NCI-H460 (cell line): ENCODE measurements at places on chromosomes 6 and 20. TPM values are rescaled to one million over a fixed set of nuclear protein-coding genes. Genes with fewer than 3 reads are reported as not detected.

- no peak for DNase-seq
Measured at GRCh38 chr20:8432435-8433148, 300.5 kb downstream of the PLCB1 start.

DNA sequence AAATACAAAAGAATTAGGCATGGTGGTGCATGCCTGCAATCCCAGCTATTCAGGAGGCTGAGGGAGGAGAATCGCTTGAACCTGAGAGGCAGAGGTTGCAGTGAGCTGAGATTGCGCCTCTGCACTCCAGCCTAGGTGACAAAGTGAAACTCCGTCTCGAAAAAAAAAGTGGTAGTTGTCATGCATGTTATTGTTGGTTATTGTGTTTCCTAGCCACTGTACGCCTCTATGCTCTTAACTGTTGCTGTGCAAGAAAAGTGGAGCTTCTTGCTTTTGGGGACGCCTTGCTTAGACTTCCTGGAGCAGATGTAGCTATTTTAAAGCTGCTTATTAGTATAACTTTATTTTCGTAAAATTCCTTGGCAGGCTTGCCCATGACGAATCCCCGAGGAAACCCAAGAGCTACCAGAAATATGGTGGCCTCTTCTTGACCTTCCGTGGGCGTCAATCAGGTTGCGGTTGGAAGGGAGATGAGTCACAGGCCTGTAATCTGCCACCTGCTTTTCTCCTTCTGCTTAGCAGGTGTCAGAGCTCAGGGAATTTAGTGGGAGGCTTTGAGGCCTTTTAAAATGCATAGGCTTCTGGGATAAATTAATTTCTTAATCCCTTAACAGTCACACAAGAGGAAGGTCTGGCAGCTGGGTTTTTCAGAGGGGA lies 17.3 kb downstream of the GABRR2 start:
- peak; percentile 66 for DNase-seq

DNA sequence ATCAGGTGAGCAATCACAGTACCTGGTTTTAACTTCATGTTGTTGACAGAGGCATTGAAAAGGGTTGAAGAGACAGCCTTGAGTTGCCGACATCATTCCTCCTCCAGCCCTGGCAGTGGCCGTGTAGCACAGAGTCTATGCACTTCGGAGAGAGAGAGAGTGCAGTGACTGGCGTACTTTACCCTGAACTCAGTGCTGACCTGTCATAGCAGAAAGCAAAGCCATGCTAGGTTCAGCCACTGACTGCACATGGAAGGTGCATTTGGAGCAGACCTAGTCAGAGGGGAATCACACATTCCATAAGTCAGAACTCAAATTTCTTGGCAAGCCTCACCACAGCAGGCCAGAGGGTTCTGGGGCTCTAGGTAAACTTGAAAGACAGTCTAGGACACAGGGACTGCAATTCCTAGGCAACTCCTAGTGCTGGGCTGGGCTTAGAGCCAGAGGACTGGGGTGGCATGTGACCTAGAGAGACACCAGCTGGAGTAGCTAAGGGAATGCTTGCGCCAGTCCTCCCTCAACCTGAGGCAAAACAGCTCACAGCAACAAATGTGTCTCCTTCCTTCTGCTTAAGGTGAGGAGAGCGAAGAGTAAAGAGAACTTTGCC lies 69.1 kb downstream of the ELOVL4 start:
- no peak for DNase-seq

- DNase-seq, result no peak
Measured at GRCh38 chr20:48008850-48009515, 223.7 kb upstream of the SULF2 start.

GRCh38 chr6:159174263-159174969 lies 5.2 kb downstream of the FNDC1 start:
- DNase-seq, result peak; percentile 45

GRCh38 chr6:1424306-1424927 lies 35.0 kb downstream of the FOXF2 start:
- peak; percentile 71 for DNase-seq

- no peak for DNase-seq
Measured at GRCh38 chr20:41234041-41234440, 83.5 kb downstream of the ZHX3 start.

DNA sequence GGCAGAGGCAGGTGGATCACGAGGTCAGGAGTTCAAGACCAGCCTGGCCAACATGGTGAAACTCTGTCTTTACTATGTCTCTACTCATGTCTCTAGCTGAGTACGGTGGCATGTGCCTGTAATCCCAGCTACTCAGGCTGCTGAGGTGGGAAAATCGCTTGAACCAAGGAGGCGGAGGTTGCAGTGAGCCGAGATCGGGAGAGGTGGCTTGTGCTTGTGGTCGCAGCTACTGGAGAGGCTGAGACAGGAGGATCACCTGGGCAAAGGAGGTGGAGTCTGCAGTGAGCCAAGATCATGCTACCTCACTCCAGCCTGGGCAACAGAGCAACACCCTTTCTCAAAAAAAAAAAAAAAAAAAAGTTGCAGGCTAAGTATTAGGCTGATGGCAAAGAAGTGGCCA lies 8.0 kb upstream of the WTAP start:
- no peak for DNase-seq

DNA sequence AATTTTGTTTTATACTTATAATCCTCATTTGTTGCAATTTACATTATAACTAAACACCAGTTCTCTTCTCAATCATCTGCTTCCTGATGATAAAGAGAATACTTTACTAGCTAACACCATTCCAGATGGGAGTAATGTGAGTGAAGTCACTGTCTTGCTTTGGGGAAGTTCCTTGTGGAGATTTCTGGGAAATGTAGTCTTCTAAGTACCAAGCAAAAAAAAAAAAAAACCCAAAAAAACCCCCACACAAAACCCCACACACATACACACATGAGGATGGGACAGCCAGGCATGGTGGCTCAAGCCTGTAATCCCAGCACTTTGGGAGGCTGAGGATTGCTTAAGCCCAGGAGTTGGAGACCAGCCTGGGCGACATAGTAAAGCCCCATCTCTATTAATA lies 2.2 kb upstream of the SNPH start:
- DNase-seq, result no peak

DNA sequence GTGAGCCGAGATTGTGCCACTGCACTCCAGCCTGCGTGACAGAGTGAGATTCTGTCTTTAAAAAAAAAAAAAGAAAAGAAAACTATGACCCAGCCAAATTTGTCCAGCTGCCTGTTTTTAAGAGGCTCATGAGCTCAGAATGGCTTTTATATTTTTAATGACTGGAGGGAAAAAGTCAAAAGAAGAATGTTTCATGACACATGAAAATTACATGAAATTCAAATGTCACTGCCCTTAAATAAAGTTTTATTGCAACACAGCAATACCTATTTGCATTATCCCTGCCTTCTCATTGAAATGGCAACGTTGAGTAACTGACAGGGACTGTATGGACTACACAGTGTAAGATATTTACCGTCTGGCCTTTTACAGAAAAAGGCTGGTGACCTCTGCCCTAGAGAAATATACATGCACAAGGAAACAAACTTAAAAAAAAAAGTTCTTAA lies 11.4 kb downstream of the SENP6 start:
- DNase-seq, result no peak

DNA sequence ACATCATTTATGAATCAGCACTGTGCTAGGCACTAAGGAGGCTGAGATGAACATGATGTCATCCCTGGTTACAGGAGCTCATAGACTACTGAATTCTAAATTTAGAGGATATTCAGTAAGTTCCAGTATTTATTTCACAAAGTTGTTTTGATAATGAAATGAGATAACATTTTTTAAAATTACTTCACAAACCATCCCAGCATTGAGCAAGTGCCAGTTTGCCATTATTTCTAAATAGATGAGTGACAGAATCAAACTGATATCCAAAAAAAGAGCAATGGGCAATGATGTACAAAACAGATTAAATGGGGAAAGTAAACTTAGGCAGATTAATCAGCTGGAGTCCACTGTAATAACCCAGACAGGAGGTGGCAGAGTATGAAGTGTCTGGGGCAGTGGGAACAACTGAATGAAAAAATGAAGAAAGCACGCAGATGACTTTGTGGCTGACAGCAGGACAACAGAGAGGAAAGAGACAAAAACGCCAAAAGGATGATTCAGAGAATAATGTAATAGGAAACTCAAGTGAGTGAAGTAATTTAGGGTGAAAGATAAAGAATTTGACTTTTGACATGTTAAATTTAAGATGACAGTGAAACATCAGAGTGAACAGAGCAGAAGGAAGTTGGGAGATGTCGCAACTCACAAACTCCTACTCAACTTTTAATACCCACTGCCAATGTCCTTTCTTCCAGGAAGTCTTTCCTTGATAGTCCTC lies 70.2 kb downstream of the RCAN2 start:
- DNase-seq, result no peak

DNA sequence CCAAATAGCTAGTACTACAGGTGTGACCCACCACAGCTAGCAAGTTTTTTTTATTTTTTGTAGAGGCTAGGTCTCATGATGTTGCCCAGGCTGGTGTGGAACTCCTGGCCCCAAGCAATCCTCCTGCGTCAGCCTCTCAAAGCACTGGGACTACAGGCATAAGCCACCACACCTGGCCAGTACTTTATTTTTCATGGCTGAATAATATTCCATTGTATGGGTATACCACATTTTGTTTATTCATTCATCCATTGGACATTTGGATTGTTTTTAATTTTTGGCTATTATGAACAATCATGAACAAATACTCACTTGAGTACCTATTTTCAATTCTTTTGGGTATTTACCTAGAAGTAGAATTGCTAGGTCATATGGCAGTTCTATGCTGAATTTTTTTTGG lies 7.0 kb upstream of the NXT1 start:
- DNase-seq, result no peak

GRCh38 chr20:14997791-14998190 lies 660.4 kb upstream of the FLRT3 start:
- DNase-seq, result peak; percentile 15

GRCh38 chr6:13355043-13355945 lies 27.0 kb upstream of the TBC1D7 start:
- no peak for DNase-seq

DNA sequence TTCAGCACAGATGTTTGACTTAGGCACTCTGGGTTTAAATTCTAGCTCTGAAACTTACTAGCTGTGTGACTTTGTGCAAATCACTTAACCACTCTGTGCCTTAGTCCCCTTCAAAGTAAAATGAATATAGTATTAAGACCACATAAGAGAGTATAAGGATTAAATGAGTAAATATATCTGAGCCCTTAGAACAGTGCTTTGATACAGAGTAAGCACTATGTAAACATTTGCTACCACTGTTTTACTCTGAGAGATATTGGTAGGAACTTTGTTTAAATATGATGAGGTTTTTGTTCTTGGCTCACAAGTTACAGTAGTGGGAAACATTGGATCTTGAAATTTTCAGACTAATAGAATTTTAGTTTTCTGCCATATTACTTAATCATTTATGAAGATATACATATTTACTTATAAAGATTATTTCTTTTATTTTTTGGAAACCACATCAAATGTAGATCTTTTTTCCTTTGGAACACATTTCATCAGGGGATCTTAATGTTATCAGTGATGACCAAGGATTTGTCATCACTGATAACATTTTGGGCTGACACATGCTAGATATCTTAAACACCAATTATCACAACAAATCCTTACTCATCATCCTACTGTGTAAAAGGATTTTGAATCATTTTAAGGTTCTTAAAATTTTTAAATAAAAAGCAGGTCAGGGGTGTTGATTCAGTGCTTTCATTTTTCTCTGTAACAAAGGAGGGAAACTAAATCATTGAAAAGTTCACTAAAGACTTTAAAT lies 226.2 kb downstream of the EYA4 start:
- DNase-seq, result no peak

- no peak for DNase-seq
Measured at GRCh38 chr6:23681743-23682142, 444.3 kb upstream of the NRSN1 start.

GRCh38 chr6:41814629-41815028 lies 27.1 kb downstream of the TOMM6 start:
- DNase-seq, result no peak

DNA sequence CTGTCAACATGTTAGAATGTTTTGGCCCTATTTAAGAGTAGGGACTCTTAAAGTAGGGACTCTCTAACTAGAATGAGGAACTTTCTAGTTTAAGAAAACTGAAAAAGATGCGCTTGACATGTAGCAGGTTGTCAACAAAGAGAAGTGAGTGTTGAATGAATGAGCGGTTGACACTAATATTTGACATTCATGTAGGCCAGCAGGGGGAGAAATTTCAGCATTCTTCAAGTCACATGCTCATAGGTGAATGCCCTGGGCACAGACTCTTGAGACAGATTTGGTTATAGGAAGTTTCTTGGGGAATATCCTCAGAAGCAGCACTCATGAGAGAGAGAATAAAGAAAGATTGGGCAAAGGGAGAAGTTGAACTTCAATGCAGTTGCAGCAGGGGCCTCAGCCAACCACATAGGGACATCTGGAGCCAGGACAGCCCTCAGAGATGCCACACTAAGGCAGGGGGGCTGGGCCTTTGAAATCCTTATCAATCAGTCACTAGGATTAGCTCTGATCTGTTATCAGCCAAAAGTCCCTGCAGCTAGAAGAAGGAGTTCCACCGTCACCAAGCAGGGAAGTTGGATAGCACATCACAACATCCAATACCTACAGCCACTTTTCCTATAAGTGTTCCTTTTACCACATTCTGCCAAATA lies 145.1 kb upstream of the FKBP1C start:
- peak; percentile 9 for DNase-seq

- no peak for DNase-seq
Measured at GRCh38 chr20:9440892-9441291, 73.5 kb upstream of the LAMP5 start.

DNA sequence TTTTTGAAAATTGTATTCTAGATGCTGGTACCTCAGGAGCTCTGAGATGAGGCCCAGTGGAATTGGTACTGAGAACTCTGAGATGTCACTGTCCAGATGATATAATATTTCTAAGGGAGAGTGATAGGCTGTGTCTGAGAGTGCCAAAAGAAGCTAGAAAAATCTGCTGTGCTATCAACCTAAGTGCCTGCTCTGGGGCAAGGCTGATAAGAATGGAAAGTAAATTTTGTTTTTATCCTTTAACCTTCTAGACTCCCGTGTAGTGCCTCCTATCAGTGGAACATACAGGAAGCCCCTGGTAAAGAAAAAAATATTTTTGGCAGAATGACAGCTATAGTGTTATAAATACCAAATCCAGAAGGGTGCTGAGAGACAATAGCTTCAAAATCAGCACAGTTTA lies 348.2 kb downstream of the TFAP2B start:
- no peak for DNase-seq

The OARD1 gene
- total RNA-seq, result 17.1 and 22.6 TPM in 2 replicates

The MAFB gene
- total RNA-seq, result 0.09 TPM in 1 of 2 replicates, not detected in the other

The CBLN4 gene
- total RNA-seq, result not detected in 2 replicates

The BHLHE23 gene
- not detected in 2 replicates for total RNA-seq

The CLPSL1 gene
- total RNA-seq, result not detected in 2 replicates

The EPB41L2 gene
- 4.7 and 7.3 TPM in 2 replicates for total RNA-seq

The MCHR2 gene
- total RNA-seq, result not detected in 2 replicates

The TRIM31 gene
- not detected in 2 replicates for total RNA-seq

The OTOR gene
- not detected in 2 replicates for total RNA-seq

The DEFB129 gene
- not detected in 2 replicates for total RNA-seq

The MAP7 gene
- 57.8 and 60.7 TPM in 2 replicates for total RNA-seq

The PRSS35 gene
- total RNA-seq, result not detected in 2 replicates
